ENCODE measurements at places on chromosomes 6 and 20. TPM values are rescaled to one million over a fixed set of nuclear protein-coding genes. Genes with fewer than 3 reads are reported as not detected.

DNA sequence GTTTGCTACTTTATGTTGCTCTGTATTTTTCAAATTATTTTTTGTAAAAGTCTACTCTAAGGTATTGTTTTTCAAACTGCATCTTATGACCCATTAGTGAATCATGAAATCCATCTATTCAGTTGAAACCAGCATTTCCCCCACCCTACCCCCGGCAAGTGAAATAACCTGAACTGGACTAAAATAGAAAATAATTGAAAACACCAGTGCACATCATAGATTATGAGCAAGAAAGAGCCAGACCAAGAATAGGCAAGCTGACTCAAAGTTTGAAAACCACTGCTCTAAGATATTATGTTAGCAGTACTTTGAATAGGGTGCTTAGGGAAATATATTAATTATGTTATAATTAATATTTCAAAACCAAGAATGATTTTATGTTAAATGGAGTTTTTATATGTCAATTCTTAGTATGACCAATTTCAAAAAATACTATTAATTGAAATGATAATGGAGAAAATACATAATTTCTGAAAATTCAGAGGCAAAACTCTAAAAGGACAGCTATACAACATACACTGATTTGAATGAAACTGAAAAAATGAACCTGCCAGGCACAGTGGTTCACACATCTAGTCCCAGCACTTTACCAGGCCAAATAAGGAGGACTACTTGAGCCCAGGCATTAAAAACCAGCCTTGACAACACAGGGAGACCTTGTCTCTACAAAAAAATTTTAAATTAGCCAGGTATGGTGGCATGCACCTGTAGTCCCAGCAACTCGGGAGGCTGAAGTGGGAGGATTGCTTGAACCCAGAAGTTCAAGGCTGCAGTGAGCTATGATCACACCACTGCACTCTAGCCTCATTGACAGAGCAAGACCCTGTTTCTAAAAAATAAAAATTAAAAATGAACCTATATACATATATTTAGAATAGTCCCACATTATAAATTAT, 112.0 kb downstream of the CDK19 start:
- no peaks in the 10 kb centered on the region for H3K36me3 ChIP-seq
- peaks cover 6% of the 10 kb centered on the region for H3K4me1 ChIP-seq
- DNase-seq = no peak
- no peaks in the 10 kb centered on the region for H3K27me3 ChIP-seq
- H3K27ac ChIP-seq = no peak overlapping the region

- H3K27me3 ChIP-seq = no peaks in the 10 kb centered on the region
- DNase-seq = no peak
- H3K27ac ChIP-seq = no peak overlapping the region
- no peaks in the 10 kb centered on the region for H3K4me1 ChIP-seq
- H3K4me3 ChIP-seq = no peak overlapping the region
These were observed 77.1 kb upstream of the CDYL start for GRCh38 chr6:4698901-4699659.

DNA sequence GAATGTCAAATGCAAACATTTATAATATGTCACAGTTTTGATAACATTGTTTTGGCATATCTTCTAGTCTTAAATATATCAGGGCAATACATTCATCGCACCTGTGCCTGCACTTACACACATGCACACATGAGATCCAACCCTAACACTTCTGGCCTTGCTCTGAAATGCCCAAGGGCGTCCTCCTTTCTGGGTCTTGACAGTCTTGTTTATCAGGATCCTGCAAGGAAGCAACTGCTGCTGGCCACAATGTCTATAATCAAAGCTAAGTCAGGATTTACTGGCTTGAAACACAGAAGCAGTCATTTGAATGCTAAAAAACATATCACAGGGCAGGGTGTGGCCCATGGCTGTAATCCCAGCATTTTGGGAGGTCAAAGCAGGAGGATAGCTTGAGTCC, 32.9 kb upstream of the FAM50B start:
- no peak for DNase-seq
- peaks cover 3% of the 10 kb centered on the region for H3K4me1 ChIP-seq
- no peaks in the 10 kb centered on the region for H3K27me3 ChIP-seq
- no peak overlapping the region for H3K27ac ChIP-seq
- H3K4me3 ChIP-seq = no peak overlapping the region

Gene ZSCAN9
- 1.8 TPM for total RNA-seq

DNA sequence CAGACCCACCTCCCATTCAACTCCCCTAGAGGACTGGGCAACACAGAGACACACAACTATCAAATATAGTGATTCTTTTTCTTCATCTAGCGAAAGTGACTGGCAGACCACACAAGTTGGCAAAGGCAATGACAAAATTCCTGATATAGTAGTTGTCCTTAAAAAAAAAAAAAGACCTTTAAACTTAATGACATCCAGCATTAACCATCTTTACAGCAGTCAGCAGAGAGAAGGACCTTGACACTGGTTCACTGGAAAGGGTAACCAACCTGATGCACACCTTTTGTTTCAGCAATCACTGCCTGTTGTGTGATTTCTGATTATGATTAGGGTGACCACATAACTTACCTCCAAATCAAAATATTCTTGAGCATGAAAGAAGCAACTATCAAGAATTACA, 1.7 kb upstream of the CNKSR3 start:
- H3K27ac ChIP-seq = peak overlapping the region; percentile 96
- peaks cover 37% of the 10 kb centered on the region for H3K4me1 ChIP-seq
- H3K27me3 ChIP-seq = peaks cover 17% of the 10 kb centered on the region
- peak overlapping the region; percentile 73 for H3K4me3 ChIP-seq
- no peak for DNase-seq

DNA sequence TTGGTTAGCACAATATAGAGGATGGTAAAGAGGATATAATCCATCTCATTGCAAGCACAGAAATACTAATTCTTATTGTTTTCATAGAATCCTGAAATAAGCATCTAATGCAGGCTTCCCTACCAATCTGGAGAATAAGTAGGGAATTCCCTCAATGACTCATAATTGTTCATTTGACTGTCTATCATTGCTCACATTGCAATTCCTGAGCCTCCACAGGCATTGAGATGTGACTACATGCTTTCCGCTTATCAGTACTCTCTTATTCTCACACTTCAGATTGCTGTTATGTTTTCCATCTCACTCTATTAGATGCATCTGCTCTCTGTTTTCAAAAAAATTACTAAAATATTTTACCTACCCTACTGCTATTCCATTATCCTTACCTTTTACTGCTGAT, 216.2 kb upstream of the PRSS16 start:
- DNase-seq = no peak
- no peak overlapping the region for H3K4me3 ChIP-seq
- H3K27ac ChIP-seq = no peak overlapping the region
- H3K4me1 ChIP-seq = no peaks in the 10 kb centered on the region

GRCh38 chr6:111625461-111626391, 20.0 kb upstream of the TRAF3IP2 start:
- H3K4me1 ChIP-seq = no peaks in the 10 kb centered on the region
- H3K4me3 ChIP-seq = peak overlapping the region; percentile 7
- H3K36me3 ChIP-seq = no peaks in the 10 kb centered on the region
- DNase-seq = peak; percentile 50
- H3K27ac ChIP-seq = peak overlapping the region; percentile 72

- DNase-seq = no peak
- H3K36me3 ChIP-seq = no peaks in the 10 kb centered on the region
- no peak overlapping the region for H3K27ac ChIP-seq
- H3K4me3 ChIP-seq = no peak overlapping the region
These were observed 352.1 kb downstream of the MMUT start for GRCh38 chr6:49110916-49111315.

DNA sequence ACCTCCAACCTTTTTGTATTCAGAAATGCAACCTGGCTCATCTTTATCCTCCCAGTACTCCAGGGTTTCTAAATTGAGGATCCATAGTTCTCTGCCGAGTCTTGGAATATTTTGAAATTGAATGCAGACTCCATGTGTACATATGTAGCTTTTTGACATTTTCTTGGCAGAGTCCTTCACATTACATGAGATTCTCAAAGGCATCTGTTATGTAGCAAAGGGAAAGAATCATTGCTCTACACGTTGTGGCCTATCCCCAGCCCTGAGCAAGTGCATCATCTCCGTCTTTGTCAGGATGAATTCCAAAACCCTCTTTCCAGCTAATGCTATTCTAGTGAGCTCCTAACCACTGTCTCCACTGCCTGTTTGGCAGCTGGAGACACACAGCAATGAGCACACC, 742.9 kb downstream of the DHX35 start:
- no peak for DNase-seq
- no peaks in the 10 kb centered on the region for H3K4me1 ChIP-seq
- H3K36me3 ChIP-seq = no peaks in the 10 kb centered on the region
- no peaks in the 10 kb centered on the region for H3K27me3 ChIP-seq
- H3K27ac ChIP-seq = no peak overlapping the region

Gene CRIP3
- 0.92 TPM for total RNA-seq

DNA sequence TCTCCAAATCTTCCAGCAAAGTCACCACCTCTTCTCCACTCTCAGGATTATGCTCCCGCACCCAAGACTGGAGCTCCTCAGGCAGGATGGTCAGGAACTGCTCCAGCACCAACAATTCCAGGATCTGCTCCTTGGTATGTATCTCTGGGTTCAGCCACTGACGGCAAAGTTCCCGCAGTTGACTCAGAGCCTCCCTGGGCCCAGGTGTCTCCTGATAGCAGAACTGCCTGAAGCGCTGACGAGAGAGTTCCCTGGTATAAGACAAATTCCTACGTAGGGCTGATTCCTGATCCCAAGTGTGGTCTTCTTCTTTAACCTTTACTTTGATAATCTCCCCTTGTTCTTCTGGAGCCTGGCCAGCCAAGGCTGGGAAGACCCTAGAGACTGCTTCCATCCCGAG, 60.6 kb downstream of the GPX5 start:
- H3K36me3 ChIP-seq = no peaks in the 10 kb centered on the region
- H3K27ac ChIP-seq = no peak overlapping the region
- DNase-seq = no peak
- peak overlapping the region; percentile 59 for H3K4me3 ChIP-seq
- peaks cover 19% of the 10 kb centered on the region for H3K4me1 ChIP-seq

- no peak for DNase-seq
- no peak overlapping the region for H3K27ac ChIP-seq
- no peak overlapping the region for H3K4me3 ChIP-seq
- H3K4me1 ChIP-seq = no peaks in the 10 kb centered on the region
- no peaks in the 10 kb centered on the region for H3K36me3 ChIP-seq
These were observed 17.6 kb downstream of the IL22RA2 start for GRCh38 chr6:137155830-137156229.

Gene MCHR2
- 0.37 TPM for total RNA-seq

- H3K27ac ChIP-seq = no peak overlapping the region
- peaks cover 4% of the 10 kb centered on the region for H3K27me3 ChIP-seq
- H3K4me1 ChIP-seq = no peaks in the 10 kb centered on the region
These were observed 118.3 kb upstream of the SLC22A23 start for GRCh38 chr6:3575166-3575565.

- peak; percentile 20 for DNase-seq
- H3K36me3 ChIP-seq = no peaks in the 10 kb centered on the region
- no peaks in the 10 kb centered on the region for H3K27me3 ChIP-seq
- H3K4me1 ChIP-seq = peaks cover 19% of the 10 kb centered on the region
These were observed 80.0 kb upstream of the FOXQ1 start for GRCh38 chr6:1231941-1232340.

DNA sequence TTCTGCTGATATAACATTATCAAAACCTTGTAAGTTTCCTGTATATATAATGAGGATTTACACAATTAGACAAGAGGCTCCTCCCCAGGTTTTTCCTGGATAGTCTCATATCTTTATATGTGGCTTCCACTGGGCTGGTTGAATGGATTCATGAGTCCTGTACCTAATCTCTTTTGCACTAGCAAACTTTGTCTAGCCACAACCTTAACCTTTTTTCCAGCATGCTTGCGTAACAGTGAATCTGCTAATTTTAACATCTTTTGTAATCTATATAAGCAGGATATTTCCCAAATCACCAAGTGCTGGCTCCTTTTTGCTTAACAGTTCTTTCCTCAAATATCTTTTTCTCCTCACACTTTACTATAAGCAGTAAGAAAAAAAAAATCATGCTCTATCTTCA, 153.6 kb downstream of the COL21A1 start:
- H3K36me3 ChIP-seq = no peaks in the 10 kb centered on the region
- H3K27ac ChIP-seq = no peak overlapping the region
- DNase-seq = no peak

- no peaks in the 10 kb centered on the region for H3K27me3 ChIP-seq
- no peaks in the 10 kb centered on the region for H3K4me1 ChIP-seq
- no peaks in the 10 kb centered on the region for H3K36me3 ChIP-seq
- no peak overlapping the region for H3K27ac ChIP-seq
These were observed 1355.1 kb upstream of the CITED2 start for GRCh38 chr6:140729521-140729920.

Gene BEND3
- 9.8 TPM for total RNA-seq

- peaks cover 16% of the 10 kb centered on the region for H3K36me3 ChIP-seq
- H3K4me3 ChIP-seq = no peak overlapping the region
- H3K4me1 ChIP-seq = no peaks in the 10 kb centered on the region
- no peaks in the 10 kb centered on the region for H3K27me3 ChIP-seq
These were observed 12.2 kb downstream of the SF3B5 start for GRCh38 chr6:144083172-144083571.

Gene OR2W1
- not detected for total RNA-seq

DNA sequence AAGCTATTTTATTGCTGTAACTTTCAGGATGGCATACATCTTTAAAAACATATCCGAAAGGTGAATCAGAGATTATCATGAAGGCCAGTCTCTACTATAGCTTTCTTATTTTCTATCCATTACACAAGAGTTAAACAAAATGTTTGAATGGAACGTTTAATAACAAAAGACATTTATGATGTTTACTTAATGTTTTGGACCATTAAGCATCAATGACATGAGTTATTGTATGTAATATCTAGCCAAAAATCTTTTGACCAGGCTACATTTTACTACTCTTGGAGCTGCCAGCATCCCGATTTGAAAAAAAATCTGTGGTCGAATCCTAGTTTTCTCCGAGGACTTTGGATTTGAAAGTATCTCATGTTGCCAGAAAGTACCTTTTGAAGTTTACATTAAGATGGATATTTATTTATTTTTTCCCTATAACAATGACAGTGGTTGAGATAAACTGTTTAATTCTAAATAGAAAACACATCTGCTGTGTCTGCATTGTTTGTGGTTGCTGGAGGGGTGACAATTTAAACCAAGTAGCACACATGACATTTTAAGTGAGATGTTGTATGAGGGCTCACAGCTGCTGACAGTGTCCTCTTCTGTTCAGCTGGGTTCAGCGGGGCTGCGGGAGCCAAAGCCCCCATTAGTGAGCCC, 293.7 kb upstream of the TCF21 start:
- DNase-seq = no peak
- no peaks in the 10 kb centered on the region for H3K27me3 ChIP-seq
- no peaks in the 10 kb centered on the region for H3K4me1 ChIP-seq
- no peaks in the 10 kb centered on the region for H3K36me3 ChIP-seq
- H3K4me3 ChIP-seq = no peak overlapping the region

DNA sequence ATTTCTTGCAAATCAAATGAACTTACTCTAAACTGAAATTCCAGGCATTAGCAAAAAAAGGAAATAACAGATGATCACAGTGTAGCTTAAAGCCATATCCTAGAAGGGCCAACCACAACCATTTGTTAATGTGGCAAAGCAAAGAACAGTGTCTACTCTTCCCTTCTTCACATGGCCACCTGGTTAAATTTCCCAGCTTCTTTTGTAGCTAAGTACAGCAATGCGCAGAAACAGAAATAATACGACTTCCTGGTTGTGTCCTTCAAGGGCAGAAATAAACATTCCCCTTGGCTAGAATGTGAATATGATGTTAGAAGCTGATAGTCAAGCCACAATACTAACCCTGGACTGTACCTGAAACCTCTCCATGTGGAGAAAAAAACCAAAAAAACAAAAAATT, 9.6 kb downstream of the SNX3 start:
- no peak for DNase-seq
- no peaks in the 10 kb centered on the region for H3K36me3 ChIP-seq
- H3K27ac ChIP-seq = no peak overlapping the region
- no peak overlapping the region for H3K4me3 ChIP-seq
- H3K4me1 ChIP-seq = peaks cover 73% of the 10 kb centered on the region

- no peak overlapping the region for H3K4me3 ChIP-seq
- H3K27me3 ChIP-seq = no peaks in the 10 kb centered on the region
- no peak for DNase-seq
- H3K36me3 ChIP-seq = peaks cover 35% of the 10 kb centered on the region
- H3K27ac ChIP-seq = no peak overlapping the region
These were observed 39.6 kb downstream of the OVOL2 start for GRCh38 chr20:18018100-18018499.
